ENCODE measurements at places on chromosomes 16 and 17.
A peak's percentile ranks its signal among the peaks of the same experiment; 100 is the strongest.

DNA sequence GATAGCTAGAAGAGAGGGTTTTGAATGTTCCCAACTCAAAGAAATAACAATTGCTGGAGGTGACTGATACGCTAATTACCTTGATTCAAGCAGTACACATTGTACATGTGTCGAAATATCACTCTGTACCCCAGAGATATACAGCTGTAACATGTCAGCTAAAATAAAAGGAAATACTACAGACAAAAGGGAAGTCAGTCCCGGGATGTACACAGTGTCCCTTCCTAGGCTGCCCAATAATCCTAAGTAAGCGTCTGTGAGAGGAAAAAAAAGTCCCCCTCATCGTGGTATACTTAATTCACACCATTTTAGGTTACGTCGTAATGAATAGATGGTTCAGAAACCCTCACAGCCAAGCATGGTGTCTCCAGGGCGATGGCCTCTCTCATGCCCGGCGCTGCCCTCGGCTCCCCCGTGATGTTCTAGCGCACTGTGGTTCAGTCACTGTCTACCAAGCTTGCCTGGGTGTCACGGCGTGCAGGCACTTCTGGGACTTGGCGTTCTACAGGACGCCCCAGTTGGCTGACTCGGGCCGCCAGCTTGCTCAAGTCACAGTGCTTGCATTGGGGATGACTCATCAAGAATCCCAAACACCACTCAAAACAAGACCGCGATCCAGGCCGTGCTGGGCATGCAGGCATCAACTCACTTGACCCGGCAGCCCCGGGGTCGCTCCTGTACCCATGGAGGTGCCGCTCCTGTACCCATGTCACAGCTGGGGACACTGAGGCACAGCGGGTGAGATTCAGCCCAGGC is 27.6 kb downstream of the CCDC40 start:
- no peak for DNase-seq

GRCh38 chr16:27951489-27952120 is 111.9 kb downstream of the GSG1L start:
- DNase-seq, result no peak

GRCh38 chr17:60493847-60494321 is 32.2 kb downstream of the APPBP2 start:
- no peak for DNase-seq

GRCh38 chr16:48629016-48629415 is 19.0 kb upstream of the N4BP1 start:
- no peak for DNase-seq

- peak; percentile 76 for DNase-seq
Observed at GRCh38 chr17:1627182-1627981, 1.3 kb downstream of the SLC43A2 start.

GRCh38 chr16:1953734-1954133 is 755 bp downstream of the RPL3L start:
- no peak for DNase-seq

DNA sequence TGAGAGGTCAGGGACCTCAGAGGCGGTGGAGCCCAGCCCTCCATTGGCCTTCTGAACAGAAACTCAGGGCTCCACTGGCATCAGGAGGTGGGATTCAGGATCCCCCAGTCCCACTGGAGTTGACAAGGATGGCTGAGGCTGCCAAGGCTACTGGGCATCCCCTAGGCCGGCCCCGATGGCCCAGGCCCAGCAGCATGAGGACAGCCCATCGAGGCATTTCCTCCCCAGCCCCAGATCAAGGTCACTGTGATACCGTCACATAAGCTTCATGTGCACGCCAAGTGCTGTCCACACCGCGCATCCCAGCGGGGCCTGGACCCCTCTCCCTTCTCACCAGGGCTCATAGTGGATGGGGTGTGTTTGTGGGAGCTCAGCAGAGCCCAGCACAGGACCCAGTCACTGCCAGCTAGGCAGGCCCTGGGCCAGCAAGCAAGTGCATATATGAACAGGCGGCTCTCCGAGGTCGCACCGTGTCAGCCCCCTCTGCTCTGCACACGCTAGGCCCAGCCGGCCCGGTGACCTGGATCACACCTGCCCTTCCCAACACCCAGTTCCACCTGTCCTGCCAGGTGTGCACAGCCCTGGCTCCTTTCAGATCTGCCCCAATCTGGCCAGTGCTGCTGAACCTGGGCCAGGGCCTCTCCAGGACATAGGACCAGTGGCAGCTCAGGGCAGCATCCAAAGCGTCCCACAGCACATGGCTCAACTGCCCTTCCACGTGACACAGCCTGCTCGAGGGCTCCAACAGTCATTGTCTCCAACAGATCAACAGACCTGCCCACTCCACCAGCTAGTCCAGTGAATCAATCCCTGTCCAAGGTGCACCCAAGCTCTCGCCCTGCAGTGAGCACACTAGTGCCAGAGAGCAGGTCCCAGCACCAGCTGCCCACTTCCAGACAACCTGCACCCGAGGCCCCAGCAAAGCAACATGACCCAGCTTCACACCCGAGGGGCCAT is 32.8 kb upstream of the RASD1 start:
- DNase-seq, result no peak

DNA sequence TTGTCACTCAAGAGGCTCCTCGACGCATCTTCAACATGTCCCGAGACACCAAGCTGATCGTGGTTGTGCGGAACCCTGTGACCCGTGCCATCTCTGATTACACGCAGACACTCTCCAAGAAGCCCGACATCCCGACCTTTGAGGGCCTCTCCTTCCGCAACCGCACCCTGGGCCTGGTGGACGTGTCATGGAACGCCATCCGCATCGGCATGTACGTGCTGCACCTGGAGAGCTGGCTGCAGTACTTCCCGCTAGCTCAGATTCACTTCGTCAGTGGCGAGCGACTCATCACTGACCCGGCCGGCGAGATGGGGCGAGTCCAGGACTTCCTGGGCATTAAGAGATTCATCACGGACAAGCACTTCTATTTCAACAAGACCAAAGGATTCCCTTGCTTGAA is 101.0 kb downstream of the HS3ST2 start:
- DNase-seq, result no peak

DNA sequence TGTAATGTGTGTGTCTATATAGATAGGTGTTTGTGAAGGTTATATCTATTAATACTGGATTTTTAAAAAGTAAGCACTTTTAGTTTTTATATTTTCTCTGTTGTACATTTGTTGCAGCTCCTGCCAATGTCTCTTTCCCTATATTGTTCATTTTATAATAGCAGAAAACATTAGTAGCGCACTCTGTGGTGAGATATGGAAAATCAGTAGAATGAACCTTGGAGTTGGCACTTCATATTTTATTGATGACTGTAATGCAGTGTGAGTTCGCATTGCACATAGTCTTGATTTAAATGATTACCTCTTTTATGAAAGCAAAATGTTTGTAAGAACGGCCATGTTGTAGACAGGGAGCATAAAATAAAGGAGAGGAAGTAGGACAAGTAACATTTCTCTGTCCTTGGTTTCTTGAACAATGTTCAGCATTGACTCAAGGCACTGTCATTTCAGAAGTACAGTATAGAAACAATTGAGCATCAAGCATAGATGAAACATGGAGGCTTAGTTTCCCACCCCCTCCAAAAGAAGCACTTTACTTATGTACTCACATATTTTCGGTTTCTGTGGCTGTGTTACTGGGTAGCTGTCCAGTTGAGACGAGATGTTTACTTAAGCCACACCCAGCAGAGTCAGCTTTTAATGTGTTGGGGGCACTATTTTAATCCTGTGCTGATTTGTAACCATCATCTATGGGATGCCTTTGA is 74.0 kb downstream of the TANC2 start:
- peak; percentile 37 for DNase-seq

DNA sequence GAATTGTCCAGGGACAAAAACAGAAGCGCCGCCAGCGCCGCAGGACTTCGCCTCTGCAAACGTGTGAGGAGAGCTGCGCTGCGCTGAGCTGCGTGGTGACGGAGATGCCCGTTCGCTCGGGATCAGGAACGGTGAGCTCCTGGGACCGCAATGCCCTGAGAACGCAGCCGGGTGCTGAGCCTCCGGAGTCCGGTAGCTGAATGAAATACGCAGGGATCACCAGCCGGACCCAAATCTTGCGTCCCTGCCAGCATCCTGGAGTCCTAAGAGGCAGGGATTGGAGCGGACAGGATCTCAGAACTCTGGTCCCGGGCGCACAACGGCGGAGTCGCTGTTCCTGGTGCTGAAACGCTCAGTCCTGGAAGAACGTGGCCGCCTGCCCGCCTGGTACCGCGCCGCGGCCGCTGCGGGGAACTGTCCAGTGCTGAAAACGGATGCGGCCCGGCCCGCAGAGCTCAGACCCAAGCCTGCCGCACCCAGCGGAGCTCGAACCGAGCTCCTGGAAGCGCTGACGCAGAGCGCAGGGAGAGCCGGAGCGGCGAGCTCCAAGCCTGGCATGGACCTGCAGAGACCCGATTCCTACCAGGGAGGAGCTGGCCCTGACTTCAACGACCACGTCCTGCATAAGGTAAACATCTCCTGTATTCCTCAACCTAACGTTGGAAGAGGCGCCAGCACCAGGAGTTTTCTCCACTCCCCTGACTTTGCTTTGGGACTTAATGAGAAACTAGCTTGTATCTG is 41.5 kb downstream of the CD300LF start:
- peak; percentile 85 for DNase-seq

DNA sequence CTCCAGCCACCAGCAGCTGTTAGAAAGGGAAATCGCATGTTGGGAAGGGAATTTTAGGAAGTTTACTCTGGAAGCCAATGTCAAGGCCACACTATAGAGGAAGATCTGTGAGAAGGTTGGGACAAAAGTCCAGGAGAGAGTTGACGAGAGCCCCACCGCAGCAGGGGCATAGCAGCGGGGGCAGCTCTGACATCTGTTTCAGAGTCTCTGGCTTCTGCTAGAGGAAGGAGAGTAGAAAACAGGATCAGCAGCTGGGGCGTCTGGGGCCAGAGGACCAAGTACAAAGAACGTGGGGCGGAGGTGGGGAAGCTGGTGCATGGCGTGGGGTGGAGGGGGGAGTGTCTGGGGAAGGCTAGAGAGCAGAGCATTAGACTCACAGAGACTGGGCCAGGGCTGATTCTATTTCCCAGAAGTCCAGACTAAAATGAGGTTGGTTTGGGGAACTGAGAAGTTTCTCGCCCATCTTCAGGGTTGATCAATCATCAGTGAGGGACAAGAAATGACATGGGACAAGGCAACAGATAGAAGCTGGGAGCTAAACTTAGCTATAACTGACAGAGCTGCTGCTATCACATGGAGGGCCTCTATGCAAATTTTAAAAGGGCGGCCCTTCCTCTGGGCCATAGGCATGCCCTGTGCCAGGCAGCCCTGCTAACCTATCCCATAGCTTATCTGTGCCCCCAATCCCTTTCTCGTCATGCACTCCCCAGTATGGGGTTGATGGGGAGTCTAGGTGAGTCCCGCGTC is 1.2 kb downstream of the RABEP2 start:
- no peak for DNase-seq

GRCh38 chr16:12262454-12263180 is 286.1 kb downstream of the SNX29 start:
- DNase-seq, result no peak

GRCh38 chr17:69046121-69046807 is 14.5 kb downstream of the ABCA9 start:
- no peak for DNase-seq

- DNase-seq, result no peak
Observed at GRCh38 chr17:56893503-56893902, 20.3 kb downstream of the TRIM25 start.

GRCh38 chr17:75109046-75109406 is 743 bp upstream of the ARMC7 start:
- no peak for DNase-seq

DNA sequence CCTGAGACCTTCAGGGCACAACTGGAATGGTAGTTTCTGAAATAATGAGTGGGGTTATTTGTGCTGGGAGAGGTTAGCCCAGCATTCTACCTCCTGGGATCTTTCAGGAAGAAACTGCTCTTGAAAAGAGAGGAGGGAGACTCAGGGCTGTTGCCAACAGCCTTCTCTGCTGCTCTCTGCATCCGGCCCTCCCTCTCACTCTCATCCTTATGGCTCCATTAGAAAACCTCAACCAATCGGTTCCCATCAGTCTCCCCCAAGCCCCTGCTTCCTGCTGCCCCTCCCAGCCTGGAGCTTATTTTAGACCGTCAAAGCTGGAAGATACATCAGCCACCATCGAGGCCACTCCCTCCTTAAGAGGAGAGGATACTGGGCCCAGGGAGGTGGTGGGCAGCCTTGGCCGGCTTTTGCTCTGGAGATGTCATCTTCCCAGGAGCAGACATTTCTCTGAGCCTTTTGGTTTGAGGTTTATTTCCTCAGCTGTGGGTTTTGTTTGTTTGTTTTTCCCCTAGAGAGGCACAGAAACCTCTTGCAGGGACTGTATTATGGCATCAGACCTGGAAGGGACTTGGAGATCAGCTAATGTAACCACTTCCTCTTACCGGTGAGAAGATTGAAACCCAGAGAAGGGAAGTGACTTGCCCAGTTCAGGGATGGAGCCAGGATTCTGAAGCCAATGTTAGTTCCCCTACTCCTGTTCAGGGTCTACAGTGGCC is 2.7 kb downstream of the MPRIP start:
- DNase-seq, result peak; percentile 97

- no peak for DNase-seq
Observed at GRCh38 chr16:82108100-82108499, 61.9 kb downstream of the MPHOSPH6 start.

DNA sequence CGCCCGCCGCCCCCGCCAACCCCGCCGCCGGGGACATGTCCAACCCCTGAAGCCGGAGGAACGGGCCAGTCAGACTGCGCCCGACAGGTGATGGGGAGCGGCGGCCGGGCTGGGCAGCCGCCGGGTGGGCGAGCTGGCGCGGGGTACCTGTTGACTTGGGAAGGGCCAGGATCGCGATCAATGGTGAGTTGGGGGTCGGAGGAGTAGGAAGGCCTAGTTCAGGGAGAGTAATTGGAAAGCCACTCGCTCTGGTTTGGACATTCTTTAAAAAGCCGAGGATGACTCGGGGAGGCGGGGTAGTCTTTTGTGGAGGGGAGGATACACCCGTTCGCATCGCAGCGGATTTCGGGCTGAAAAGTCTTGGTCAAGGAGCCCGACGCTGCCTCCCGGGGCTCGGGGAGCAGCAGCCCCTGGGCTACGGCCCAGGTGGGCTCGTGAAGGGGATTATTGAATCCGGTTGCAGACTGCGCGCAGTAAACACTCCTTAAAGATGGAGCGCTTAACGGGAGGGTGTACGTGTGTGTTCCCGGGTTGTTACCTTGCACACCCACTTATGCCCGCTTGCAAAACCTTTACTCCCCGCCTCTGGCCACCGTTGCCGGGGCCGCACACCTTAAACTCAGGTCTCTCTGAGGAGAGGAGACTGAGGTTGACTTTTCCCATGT is 123.8 kb downstream of the GOSR1 start:
- DNase-seq, result peak; percentile 57

- DNase-seq, result peak; percentile 96
Observed at GRCh38 chr16:3152277-3152990, 17.6 kb downstream of the ZNF213 start.

- DNase-seq, result peak; percentile 47
Observed at GRCh38 chr17:76986365-76986764, 118.2 kb downstream of the MGAT5B start.

DNA sequence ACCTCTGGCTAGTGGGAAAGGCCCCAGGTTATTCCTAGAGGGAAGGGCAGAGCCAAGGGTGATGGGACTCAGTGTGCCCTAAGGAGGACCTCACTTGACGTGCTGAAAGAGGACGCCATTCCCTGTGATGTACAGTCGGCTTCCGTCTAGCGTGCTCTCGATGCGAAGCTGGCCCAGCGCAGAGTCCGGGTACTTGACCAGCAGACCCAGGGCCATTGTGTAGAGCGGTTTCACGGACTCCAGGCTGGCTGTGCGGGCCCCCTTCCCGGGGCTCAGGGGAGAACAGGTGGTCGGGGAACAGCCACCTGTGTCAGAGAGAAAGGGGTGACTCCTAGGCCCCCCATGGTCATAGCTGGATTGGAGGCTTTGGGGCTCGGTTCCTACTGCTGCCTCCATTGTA is 19.9 kb downstream of the PLEKHG4 start:
- DNase-seq, result no peak

- no peak for DNase-seq
Observed at GRCh38 chr16:17177959-17178905, 292.5 kb downstream of the XYLT1 start.
